ENCODE measurements at places on chromosomes 2 and 18. TPM values are rescaled to one million over a fixed set of nuclear protein-coding genes. Genes with fewer than 3 reads are reported as not detected.

FEV gene
- not detected for polyA plus RNA-seq

GRCh38 chr18:66752733-66753132 lies 148.8 kb upstream of the CDH19 start:
- H3K4me1 ChIP-seq, result no peaks in the 10 kb centered on the region
- no peak overlapping the region for H3K27ac ChIP-seq
- H3K36me3 ChIP-seq, result no peaks in the 10 kb centered on the region
- no peak overlapping the region for H3K4me3 ChIP-seq
- H3K27me3 ChIP-seq, result no peaks in the 10 kb centered on the region

DNA sequence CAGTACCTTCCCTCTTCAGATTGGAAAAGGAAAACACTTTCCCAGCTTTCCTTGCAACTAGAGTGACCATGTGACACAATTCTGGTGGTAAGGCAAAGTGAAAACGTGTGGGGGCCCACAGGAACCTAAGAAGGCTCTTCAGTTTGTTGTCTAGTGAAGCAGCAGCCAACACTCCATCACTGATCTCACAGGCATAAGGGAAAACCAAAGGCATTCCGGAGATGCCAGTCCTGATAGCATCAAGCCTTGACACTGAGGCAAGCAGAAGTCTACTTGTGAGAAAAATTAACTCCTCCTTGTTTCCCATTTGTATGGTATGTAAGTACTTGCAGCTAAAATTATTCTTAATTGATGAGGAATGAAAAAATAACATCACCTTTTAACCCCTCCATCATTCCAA lies 88.3 kb downstream of the ETAA1 start:
- no peak overlapping the region for H3K27ac ChIP-seq
- no peaks in the 10 kb centered on the region for H3K27me3 ChIP-seq
- no peak overlapping the region for H3K4me3 ChIP-seq
- no peaks in the 10 kb centered on the region for H3K36me3 ChIP-seq
- H3K4me1 ChIP-seq, result no peaks in the 10 kb centered on the region
- no peak for DNase-seq

L3MBTL4 gene
- polyA plus RNA-seq, result 5.9 TPM

CCBE1 gene
- 87.1 TPM for polyA plus RNA-seq

GRCh38 chr2:21267232-21267835 lies 143.6 kb downstream of the TDRD15 start:
- H3K36me3 ChIP-seq, result no peaks in the 10 kb centered on the region
- H3K27me3 ChIP-seq, result no peaks in the 10 kb centered on the region
- DNase-seq, result no peak

DNA sequence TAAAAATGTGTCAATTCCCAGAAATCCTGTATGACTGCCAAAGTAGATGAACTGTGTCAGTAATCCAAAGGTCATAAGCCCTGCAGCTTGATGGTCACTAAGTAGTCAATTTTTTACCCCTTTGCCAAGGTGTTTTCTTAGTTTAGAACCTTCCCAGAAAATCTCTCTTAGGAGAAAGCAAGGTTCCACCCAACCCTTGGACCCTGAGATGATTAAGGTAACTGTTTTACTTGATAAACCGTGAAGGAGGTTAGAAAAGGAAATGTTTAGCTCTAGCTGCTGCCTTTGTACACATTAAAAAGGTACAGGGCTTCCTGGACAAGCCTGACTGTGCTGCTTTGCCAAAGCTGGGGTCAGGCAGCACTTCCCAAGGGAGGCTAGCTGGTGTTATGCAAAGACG lies 24.4 kb upstream of the LRP2 start:
- H3K4me1 ChIP-seq, result no peaks in the 10 kb centered on the region
- peaks cover 2% of the 10 kb centered on the region for H3K27me3 ChIP-seq
- DNase-seq, result no peak
- H3K4me3 ChIP-seq, result no peak overlapping the region

DNA sequence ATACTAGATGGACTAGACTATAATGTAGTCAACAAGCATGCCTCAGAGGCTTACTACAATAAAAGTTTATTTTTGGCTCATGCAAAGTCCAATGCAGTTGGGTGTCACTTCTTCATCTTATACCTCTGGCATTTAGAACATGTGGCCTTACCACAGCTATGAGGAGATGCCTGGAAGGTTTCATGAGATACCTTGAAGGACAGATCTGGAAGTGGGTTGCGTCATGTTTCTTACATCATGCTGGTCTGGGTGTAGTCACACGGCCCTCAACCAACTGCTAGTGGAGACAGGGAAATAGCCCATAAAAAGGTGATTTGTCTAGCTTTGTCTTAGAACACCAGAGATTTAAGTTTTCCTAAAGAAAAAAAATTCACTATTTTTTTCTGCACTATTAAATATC lies 91.7 kb upstream of the MMADHC start:
- no peaks in the 10 kb centered on the region for H3K4me1 ChIP-seq
- no peaks in the 10 kb centered on the region for H3K36me3 ChIP-seq
- H3K27me3 ChIP-seq, result no peaks in the 10 kb centered on the region
- H3K27ac ChIP-seq, result no peak overlapping the region

DNA sequence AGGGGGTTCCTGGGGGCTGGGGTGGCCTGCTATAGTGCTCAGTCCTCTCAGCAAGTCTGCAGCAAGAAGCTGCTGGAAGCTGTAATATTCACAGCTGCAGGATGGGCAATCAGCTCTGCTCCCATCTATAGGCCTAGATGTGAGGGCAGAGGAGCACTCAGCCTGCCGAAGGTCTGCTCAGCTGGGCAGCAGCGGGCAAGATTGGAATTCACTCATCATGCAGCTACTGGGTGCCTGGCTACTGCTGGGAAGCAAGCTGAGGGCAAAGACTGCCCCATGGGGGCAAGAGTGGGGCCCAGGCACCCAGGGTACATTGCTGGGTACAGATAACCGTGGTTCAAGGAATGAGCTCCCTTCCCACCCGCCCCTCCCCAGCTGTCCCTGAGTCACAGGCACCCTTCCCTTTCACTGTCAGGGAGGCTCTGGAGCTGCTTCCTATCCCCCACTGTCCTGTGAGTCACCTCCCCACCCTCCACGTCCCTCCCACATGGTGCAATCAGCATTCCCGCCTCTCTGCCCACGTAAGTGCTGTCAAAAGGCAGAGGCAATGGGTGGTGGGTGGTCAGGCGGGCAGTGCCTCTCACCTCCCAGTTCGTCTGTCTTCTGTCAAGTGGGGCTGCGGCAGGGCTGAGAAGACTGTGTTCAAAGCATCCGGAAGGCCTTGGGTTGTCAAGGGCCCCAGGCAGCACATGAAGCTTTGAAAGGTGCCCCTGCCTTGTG lies 169.2 kb downstream of the TRIM43 start:
- H3K4me3 ChIP-seq, result no peak overlapping the region
- no peaks in the 10 kb centered on the region for H3K36me3 ChIP-seq
- no peak overlapping the region for H3K27ac ChIP-seq

CNDP1 gene
- 0.20 TPM for polyA plus RNA-seq

MOGAT1 gene
- polyA plus RNA-seq, result not detected

DSG2 gene
- 36.2 TPM for polyA plus RNA-seq

DNA sequence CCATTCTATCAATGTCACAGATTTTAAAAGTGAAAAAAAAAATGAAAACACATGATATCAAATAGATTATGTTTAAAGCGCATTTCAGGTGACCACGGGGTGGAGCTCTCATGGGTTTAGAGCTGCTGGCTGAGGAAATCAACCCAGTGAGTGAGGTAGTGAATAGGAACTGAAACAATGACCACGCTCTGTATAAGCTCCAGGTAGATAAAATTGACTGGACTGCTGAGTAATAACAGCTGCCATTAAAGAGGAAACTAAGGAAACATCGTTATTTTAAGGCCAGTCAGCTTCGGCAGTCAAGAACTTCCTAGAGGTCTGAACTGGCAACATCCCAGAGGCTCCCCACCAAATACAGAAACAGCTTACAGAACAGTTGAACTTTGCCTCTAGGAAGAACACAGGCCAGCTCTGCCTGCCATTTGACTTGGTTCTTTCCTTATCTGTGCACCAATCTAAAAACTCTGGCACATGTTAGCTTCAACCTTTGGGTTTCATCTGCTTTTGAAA lies 185.9 kb downstream of the PDE1A start:
- peak; percentile 3 for DNase-seq
- no peak overlapping the region for H3K4me3 ChIP-seq
- no peaks in the 10 kb centered on the region for H3K4me1 ChIP-seq
- no peaks in the 10 kb centered on the region for H3K27me3 ChIP-seq
- H3K36me3 ChIP-seq, result no peaks in the 10 kb centered on the region

Measured in left lung (tissue), 14 donors.